ENCODE measurements at places on chromosomes 2 and 18.

DNA sequence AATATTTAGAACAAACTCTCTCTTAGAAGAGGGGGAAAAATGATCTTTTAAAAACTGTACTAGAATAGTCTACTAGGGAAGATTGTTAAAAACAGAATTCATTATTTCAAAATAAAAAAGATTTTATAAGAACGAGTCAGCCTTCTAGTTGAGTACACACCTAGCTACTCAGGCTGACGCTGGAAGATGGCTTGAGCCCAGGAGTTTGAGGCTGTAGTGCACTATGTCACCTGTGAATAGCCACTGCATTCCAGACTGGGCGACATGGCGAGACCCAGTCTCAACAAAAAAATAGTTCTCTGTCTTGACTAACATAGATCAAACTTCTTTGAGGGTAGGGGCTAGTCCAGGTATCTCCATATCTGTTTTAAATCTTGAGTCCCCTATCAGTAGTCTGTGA, 33.9 kb downstream of the ERLEC1 start:
- no peak for DNase-seq

DNA sequence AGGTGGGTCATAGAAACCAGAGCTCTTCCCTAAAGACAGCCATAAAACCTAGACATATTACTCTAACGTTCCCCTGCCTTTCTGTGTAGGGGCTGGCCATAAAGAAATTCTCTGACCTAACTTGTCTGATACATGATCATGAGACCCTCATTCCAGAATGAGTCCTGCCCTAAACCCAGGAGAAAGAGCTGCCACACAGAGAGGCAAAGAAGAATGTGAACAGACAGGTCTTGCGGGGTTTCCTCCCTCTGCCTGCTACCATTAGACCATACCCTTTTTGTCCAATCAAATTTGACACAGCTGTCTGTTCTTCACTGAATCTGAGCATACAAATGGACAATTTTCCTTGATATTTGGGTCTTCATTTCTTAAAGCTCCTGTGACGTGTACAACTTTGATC, 198.8 kb upstream of the LHCGR start:
- no peak for DNase-seq

DNA sequence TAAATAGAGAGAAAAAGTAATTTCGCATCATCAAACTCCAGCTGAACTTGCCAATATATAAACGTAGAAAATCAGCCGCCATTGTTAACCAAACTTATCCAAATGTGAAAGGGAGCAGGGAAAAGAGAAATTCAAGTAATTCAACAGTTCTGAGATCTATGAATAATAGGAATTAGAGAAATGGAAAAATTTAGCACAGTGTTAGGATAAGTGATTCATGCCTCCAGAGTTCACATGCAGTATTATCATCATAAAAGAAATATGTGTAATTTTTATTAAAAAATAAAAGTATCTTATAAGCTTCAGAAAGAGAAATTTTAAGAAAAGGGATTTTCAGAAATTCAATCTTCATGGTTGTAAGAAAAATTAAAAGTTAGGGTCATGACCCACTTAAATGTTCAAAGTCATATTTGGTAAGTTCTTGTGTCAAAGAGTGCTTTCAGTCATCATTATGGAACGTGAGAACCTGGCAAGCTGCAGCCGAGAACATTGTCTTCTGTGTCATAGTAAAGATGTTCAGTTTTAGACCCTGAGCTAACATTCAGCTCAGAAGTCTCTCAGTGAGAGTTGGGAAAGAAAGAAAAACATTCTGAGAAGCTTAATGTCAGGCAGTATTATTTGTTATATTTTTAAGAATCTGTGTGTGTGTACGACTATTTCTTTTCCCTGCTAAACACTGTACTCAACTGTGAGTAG, 414.3 kb upstream of the RGPD4 start:
- no peak for DNase-seq

DNA sequence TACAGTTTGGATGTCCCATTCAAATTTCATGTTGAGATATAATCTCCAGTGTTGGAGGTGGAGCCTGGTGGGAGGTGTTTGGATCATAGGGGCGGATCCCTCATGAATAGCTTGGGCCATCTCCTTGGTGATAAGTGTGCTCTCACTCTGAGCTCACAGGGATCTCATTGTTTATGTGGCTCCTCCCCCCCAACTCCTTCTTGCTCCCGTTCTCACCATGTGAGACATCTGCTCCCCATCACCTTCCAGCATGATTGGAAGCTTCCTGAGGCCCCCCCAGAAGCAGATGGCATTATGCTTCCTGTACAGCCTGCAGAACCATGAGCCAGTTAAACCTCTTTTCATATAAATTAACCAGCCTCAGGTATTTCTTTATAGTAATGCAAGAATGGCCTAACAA, 3.0 kb upstream of the INPP1 start:
- no peak for DNase-seq

- DNase-seq = no peak
Observed at GRCh38 chr2:144288438-144288837, 231.5 kb downstream of the ZEB2 start.

DNA sequence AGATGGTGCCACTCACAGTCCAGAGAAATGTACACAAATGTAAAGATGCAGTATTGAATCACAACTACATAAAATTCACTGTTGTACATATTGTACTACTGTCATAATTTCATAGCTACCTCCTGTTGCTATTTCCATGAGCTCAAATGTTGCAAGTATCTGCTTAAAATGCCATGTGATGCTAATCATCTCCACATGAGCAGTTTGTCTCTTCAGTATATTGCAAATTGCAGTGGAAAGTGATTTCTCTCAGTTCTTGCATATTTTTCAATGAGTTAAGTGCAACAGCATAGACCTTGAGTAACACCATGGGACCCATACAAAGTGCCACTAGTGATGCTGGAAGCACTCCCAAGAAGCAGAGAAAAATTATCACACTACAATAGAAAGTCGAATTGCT, 51.9 kb downstream of the MAIP1 start:
- no peak for DNase-seq

GRCh38 chr2:102186791-102187495, at the start of gene IL1RL2:
Gene IL1RL2, plus strand, starts transcription at chr2:102187023. Its CDS starts 845 bp downstream, at chr2:102187868.
- peak; percentile 39 for DNase-seq

GRCh38 chr2:133953524-133953923, 300.3 kb upstream of the MGAT5 start:
- no peak for DNase-seq

- no peak for DNase-seq
Observed at GRCh38 chr18:78767648-78768071, 212.0 kb upstream of the SALL3 start.

GRCh38 chr2:174682578-174683391, 81.5 kb downstream of the CHRNA1 start:
- DNase-seq = peak; percentile 28

DNA sequence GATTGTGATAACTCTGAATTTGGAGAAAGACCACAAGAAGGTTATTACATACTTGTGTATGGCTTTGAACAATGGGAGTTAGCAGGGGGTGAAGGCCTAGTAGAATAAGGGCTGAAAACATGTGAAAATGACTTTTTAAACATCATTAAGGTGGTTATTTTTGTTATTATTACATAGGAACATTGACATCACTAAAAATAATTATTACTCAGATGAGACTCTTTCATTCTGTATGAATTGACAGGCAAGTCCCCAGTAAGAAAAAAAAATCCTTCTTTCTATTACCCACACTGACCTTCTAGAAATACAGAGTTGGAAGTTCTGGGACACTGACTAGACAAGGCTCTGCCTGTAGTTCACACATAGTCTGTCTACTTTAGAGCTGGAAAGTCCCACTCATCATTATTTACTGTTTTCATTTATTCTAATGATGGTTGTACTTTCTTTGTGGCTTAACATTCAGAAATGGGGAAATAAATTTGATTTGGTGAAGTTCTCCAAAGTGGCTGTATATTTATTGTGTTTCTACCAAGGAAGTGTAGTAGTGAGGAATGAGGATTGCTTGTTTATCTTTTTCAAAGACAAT, 219.6 kb upstream of the EPAS1 start:
- no peak for DNase-seq

- DNase-seq = peak; percentile 45
Observed at GRCh38 chr2:196239622-196240587, 68.5 kb upstream of the STK17B start.

GRCh38 chr2:130339885-130340745, 2.6 kb upstream of the IMP4 start:
- DNase-seq = no peak

- DNase-seq = no peak
Observed at GRCh38 chr2:11236335-11236734, 81.1 kb downstream of the SLC66A3 start.

GRCh38 chr2:25539136-25539535, 134.2 kb downstream of the DTNB start:
- no peak for DNase-seq

GRCh38 chr2:23904692-23905091, 22.2 kb downstream of the ATAD2B start:
- no peak for DNase-seq

DNA sequence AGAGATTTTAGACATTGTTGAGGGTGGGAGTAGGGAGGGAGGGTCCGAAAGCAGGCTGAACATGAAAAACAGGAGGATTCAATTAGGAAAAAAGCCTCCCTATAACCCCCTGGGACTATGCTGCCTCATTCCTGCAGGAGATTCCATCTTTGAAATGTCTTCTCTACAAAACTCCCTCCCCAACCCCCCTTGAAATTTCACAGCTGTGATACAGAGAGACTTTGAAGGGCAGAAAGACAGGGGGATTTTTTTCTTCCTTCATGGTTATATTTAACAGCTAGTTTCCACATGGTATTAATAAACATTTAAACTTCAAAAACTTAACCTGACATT, 57.6 kb downstream of the TRIB2 start:
- DNase-seq = no peak

- DNase-seq = no peak
Observed at GRCh38 chr2:136236019-136236418, 118.1 kb upstream of the CXCR4 start.

- no peak for DNase-seq
Observed at GRCh38 chr2:67459761-67460160, 62.6 kb downstream of the ETAA1 start.

DNA sequence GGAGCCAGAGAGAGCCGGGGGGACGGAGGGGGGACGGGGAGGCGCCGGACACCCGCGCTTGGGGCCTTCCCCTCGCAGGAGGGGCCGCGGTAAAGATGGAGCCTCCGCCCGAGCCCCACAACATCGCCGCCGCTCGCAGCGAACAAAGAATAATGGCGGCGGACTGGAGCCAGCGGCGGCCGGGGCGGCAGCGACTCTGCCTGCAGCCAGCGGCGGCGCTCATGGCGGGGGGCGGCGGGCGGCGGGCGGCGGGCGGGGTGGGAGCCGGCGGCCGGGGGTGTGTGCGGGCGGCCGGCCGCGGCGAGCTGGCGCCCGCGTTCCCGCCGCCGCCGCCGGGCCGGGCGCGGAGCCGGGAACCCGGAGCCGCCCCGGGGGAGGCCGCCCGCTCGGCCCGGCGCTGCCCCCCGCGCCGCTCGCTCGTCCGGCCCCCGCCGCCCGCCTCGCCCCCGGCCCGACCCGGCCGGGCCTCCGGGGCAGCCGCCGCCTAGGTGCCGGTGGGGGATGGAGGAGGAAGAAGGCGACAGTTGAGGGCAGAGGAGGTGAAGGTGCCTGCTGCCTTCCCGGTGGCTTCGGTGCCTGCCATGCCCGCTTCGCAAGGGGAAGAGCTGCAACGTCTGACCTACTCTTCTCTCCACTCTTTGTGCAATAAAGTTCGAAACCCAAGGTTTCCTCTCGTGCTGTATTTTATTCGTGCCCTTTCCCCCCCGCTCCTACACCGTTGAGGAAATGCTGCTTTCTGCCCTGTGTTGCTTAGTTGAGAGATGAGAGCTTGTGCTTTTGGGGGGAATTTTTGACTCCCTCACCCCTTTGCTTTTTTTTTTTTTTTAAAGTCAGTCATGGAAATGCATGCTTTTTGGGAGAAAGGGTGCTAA, 634 bp downstream of the CREB1 start:
- DNase-seq = no peak

DNA sequence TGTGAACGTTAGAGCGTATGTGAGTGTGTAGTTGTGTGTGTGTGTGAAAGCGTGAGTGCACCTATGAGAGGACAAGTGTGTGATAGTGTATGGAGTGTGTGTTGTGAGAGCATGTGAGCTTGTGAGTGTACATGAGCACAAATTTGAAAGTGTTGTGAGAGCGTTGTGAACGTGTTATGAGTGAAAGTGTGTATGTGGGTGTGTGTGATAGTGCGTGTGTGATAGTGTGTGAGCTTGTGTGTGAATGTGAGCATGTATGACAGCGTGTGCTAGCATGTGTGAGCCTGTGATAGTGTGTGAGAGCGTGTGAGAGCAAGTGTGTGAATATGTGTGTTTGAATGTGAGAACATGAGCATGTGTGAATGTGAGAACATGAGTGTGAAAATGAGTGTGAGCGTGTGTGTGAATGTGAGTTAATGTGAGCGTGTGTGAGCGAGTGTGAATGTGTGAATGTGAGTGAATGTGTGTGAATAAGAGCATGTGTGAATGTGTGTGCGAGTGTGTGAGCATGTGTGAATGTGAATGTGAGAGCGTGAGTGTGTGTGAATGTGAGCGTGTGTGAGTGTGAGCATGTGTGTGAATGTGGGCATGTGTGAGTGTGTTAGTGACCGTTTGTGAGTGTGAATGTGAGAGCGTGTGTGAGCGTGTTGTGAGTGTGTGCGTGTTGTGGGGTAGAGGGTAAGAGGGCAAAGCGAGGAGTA, 25.0 kb downstream of the RALB start:
- no peak for DNase-seq

DNA sequence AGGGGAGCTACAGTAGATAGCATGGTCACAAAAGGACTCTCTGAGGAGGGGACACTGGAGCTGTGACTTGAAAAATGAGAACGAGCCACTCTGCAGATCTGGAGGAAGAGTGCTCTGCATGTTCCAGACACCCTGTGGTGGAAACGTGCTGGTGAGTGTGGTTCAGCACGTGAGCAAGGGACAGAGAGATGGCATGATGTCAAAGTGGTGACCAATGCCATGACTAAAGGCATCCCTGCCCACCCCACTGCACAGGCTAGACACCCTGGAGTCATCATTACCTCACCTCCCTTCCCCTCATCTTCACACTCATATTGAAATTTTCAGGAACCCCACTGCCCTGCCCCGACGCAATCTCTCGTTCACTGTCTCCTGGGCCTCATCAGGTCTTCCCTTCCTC, 56.5 kb downstream of the SLC4A5 start:
- DNase-seq = no peak

GRCh38 chr2:213001297-213001910, 150.0 kb downstream of the IKZF2 start:
- no peak for DNase-seq

DNA sequence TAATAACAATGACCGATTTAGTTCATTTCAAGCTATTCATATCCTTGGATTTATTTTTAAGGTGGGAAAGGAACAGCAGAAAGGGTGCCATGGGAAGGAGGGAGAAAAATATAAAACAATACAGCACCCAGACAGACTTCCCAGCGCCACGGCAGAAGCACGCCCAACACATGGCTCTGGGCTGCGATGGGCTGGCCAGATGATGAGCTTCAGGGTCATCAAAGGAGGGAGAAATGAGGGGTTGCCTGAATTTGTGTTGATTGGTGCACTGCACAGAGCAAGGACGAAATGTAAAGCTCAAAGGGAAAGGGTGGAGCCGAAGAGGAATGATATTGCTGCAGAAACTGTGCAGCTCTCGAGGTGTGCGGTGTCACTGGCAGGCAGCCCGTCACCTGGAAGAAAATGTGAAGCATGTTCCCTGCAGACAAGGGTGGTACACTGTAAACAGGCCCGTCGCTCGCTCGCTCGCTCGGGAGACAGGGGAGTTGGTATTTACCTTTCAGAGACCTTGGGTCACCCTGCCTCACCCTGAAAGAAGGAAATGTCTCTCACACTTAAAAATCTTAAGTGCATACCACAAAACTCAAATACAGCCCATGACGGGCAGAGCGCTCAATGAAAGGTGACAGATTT, 195.5 kb upstream of the CTAGE1 start:
- no peak for DNase-seq

- DNase-seq = no peak
Observed at GRCh38 chr2:176056406-176056805, 27.4 kb downstream of the EVX2 start.

Data from stimulated activated CD4-positive, alpha-beta T cell treated with anti-CD3 and anti-CD28 coated beads, Interleukin-12 subunit alpha, Interleukin-12 subunit beta, amount 100 ng/mL, for 24 hours (primary cell).